ENCODE measurements at places on chromosomes 13 and 19.

DNA sequence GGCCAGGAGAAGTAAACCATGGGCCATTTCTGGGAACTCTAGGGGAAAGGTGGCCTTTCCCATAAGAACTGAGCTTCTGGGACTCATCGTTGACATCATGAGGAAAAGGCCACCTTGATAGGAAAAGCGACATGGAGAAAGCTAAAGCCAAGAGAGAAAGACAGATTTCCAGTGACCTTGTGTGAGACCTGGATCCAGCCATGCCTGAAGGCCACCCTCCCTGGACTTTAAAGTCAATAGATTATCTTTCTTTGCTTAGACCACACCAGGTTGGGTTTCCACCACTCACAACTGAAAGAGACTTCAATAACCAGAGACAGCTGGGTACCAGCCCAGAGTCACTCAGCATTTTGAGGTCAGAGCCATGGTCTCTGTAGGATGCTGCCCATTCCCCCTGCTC lies 3.5 kb downstream of the CYP4F2 start:
- DNase-seq = no peak

GRCh38 chr13:45931211-45931610 lies 79.7 kb upstream of the SIAH3 start:
- no peak for DNase-seq

- no peak for DNase-seq
Measured at GRCh38 chr19:5694167-5694955, 4.3 kb downstream of the RPL36 start.

GRCh38 chr19:33437821-33438671 lies 64.5 kb downstream of the CEBPG start:
- no peak for DNase-seq

DNA sequence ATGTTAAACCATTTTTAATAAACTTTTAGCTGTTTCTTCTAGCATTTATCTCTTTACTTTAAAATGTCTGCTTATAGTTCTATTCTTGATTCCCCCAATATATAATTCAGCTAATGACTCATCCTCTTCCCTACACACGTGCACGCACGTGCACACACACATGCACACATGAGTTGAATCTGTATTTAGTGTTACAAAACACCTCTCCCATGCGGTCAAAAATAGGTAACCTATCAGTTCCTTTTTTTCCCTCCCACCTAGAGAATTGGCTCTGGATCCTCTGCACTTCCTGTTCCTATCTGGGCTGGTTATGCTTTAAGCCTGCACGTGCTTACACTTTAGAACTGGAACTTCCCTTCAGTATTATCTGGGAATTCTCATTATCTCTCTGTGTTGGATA lies 144.1 kb downstream of the PAN3 start:
- DNase-seq = no peak

DNA sequence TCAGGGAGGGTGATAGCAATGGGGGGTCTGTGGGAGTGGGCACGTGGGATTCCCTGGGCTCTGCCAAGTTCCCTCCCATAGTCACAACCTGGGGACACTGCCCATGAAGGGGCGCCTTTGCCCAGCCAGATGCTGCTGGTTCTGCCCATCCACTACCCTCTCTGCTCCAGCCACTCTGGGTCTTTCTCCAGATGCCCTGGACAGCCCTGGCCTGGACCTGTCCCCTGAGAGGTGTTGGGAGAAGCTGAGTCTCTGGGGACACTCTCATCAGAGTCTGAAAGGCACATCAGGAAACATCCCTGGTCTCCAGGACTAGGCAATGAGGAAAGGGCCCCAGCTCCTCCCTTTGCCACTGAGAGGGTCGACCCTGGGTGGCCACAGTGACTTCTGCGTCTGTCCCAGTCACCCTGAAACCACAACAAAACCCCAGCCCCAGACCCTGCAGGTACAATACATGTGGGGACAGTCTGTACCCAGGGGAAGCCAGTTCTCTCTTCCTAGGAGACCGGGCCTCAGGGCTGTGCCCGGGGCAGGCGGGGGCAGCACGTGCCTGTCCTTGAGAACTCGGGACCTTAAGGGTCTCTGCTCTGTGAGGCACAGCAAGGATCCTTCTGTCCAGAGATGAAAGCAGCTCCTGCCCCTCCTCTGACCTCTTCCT lies 9.3 kb upstream of the CEACAM7 start:
- no peak for DNase-seq

GRCh38 chr19:56765137-56765536 lies 75.4 kb downstream of the PEG3 start:
- no peak for DNase-seq

DNA sequence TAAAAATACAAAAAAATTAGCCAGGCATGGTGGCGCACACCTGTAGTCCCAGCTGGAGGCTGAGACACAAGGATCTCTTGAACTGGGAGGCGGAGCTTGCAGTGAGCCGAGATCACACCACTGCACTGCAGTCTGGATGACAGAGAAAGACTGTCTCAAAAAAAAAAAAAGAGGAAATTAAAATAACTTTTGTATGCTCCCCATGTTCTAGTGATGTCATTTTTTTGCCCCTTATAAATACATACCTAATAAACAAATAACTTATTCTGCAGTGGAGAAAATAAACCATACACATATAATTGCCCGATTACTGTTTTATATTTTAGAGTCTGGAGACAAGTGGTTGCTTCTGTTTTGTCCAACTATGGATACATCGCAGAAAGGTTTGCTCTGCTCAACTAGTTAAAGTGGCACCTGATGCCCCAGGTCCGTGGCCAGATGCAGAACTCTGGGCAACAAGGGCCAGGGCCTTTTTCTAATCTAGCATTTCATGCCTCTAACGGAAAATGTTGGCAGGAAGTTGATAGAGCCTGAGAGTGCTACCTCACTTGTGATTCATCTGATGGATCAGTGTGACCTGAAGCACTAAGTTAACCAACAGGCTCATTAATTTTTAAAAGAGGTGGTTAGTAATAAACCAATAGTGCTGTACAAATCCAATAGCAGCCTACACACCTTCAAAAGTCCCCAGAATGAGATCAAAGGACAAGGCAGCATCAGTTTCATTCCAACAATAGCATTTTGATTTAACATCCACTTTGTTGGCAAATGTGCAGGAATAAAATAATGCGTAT lies 18.8 kb downstream of the UBE2L5 start:
- no peak for DNase-seq

GRCh38 chr19:55188625-55189024 lies 8.5 kb upstream of the SYT5 start:
- no peak for DNase-seq

DNA sequence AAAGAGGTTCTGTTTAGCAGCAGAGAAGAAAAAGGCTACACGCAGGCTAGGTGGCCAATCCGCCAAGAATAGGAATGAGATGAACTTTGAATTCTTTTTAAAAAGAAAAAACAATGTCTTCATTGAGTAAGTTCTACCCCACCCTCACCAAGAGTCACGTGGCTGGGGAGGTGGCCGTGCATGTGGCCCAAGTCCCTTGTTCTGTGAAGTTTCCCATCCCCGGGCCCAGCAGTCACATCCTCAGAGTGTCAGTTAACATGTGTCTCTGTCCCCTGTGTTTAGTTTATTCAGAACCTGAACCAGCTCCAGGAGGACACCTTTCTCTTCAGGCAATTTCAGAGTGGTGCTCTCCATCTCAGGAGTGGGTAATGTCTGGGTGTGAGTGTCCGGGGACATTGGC lies 57.1 kb upstream of the MCF2L start:
- no peak for DNase-seq

DNA sequence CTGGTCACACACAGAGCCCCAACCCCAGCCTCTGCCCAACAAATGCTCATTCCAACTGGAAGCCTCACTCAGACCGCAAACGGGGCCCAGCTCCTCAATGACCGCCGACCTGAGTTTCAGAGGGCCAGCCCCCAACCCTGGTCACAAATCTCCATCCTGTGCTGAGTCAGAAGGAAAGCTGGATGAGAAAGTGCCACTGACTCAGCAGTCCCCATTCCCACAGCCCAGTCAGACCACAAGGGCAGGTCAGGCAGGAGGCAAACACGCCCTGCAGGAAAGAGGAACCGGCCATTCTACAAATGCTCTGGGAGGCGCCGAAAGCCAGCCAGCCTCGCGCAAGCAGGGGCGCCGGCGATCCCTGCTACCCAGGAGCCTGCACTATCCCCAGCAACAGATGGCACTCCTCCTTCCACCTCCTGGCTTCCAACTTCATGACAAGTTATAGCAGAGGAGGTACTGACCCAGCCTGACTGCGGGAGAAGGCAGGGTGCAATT lies 14.1 kb upstream of the PRKD2 start:
- DNase-seq = no peak

- DNase-seq = no peak
Measured at GRCh38 chr13:54949735-54950134, 1921.1 kb downstream of the OLFM4 start.

DNA sequence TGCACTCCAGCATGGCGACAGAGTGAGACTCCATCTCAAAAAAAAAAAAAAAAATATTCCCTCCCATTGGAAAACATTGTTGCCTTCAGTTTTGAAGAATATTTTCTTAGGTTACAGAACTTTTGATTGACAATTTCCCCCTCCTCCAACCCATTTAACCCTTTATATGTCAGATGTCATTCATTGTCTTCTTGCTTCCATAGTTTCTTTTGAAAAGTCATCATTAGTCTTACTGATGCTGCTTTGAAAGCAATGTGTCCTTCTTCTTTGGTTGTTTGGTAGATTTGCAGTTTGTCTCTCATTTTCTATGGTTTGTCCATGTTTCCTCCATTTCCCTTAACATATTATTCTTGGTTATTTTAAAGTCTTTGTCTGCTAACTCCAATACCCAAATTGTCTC lies 25.4 kb downstream of the ZNF558 start:
- DNase-seq = no peak

DNA sequence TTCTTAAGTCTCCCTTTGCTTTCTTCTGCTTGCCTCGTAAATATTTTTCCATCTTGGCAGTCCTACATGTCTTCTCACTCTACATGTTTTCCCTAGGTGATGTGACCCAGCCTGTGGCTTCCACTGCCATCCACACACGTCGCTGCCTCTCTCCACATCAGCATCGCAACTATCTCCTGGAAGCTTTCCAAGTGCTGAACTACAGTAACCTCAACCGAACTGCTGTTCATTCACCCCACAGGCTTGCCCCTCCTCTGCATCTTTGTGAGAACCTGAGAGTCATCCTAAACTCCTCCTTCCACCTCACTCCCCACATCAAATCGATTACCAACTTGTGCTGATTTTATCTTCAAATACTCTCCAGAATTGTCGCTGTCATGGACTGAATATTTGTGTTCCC lies 41.2 kb upstream of the USPL1 start:
- DNase-seq = no peak

- DNase-seq = no peak
Measured at GRCh38 chr13:25170554-25171111, 1.5 kb downstream of the AMER2 start.

GRCh38 chr19:45402298-45403061 lies 2.4 kb downstream of the PPP1R13L start:
- no peak for DNase-seq

- no peak for DNase-seq
Measured at GRCh38 chr19:37778613-37779126, 716 bp downstream of the ZNF573 start.

DNA sequence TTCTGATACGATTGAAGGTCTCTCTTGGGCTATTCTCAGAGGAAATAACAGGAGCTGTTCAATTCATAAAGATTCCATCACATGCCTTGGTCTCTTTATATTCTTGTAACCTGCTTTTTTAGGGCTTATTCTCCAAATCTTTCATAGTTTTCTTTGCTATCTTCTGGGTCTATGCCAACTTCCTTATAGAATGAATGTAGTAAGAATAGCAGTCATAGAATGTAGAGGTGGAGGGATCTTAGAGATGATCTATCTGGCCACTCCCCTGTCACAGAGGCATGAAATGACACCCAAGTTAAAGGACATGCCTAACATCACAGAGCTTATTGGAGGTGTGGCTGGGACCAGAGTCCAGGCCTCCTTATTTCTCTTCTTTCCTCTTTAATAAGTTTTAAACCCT lies 13.2 kb downstream of the LCP1 start:
- DNase-seq = no peak

DNA sequence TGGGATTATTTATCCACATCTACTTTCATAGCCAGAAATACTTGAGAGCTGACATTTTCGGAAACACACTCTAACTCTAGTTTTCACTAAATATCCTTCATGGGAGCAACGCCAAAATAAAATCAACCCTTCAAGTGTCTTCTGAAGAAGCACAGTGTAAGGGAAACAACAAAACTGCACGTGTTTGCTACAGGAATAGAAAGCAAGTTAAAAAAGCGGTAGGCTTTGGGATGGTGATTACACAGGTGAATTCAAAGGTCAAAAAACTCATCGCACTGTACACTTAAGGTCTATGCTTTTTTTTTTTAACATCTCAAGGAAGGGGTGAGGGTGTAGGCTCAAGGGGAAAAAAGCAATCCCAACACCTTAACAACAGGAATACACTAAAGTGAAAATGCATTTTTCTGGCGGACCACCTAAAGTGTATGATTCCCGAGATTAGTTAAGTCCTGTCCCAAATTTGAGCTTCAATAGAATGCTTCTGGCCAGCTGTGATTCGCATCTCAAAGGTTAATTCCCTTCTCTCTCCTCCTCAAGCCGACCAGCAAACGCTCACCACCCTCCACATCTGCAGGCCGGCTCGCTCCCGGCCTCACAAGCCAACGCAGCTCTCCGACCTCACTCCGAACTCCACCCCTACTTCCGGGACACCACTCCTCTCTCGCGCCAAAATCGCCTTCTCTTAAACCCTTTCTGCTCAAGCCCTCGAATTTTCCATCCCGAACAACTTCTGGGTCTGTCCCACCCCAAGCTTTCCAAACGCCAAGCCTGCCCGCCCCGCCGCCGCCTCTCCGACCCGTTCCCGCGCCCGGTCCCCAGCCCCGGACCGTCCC lies 1.1 kb downstream of the ARGLU1 start:
- DNase-seq = no peak

- no peak for DNase-seq
Measured at GRCh38 chr19:18322318-18322758, 538 bp downstream of the LSM4 start.

GRCh38 chr13:35724446-35724845 lies 248.0 kb upstream of the MAB21L1 start:
- no peak for DNase-seq

DNA sequence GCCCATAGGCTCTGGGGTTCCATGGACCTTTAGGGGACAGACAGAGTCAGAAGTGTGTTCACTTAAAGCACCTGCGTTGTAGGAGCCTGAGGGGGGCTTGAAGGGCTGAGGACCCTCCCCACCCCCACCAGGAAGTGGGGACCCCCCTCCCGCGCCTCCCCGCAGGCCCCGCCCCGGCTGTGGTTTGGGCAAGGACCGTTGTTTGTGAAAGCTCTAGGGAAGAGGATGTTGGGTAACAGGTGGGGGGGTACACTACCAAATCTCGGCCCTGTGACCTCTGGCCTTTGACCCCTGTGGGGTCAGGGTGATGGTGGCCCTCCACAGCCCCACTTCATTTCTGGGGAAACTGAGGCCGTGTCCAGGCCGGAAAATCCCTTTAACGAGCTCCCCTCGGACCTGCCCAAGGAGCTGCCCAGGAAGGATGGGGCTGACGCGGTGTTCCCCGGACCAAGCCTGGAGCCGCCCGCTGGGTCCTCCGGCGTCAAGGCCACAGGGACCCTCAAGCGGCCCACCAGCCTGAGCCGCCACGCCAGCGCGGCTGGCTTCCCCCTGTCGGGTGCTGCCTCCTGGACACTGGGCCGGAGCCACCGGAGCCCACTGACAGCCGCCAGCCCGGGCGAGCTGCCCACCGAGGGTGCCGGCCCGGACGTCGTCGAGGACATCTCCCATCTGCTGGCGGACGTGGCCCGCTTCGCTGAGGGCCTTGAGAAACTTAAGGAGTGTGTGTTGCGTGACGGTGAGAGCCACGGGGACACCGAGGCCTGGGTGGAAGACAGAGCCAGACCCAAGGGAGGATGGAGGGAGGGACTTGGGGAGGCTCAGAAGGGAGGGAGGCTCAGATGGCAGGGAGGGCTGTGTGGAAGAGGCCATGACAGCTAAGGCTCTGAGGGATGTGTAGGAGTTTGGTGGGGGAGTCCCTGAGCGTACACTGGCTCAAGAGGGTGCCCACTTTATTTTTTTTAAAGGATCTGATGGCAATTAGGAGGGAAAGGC lies 1.3 kb downstream of the ARHGAP45 start:
- no peak for DNase-seq

Measured in fibroblast of skin of left biceps (primary cell).